Stimulated activated CD8-positive, alpha-beta memory T cell treated with anti-CD3 and anti-CD28 coated beads, Interleukin-15, amount 100 ng/mL, for 1 hour (primary cell): ENCODE measurements at places on chromosomes 1 and 21.

DNA sequence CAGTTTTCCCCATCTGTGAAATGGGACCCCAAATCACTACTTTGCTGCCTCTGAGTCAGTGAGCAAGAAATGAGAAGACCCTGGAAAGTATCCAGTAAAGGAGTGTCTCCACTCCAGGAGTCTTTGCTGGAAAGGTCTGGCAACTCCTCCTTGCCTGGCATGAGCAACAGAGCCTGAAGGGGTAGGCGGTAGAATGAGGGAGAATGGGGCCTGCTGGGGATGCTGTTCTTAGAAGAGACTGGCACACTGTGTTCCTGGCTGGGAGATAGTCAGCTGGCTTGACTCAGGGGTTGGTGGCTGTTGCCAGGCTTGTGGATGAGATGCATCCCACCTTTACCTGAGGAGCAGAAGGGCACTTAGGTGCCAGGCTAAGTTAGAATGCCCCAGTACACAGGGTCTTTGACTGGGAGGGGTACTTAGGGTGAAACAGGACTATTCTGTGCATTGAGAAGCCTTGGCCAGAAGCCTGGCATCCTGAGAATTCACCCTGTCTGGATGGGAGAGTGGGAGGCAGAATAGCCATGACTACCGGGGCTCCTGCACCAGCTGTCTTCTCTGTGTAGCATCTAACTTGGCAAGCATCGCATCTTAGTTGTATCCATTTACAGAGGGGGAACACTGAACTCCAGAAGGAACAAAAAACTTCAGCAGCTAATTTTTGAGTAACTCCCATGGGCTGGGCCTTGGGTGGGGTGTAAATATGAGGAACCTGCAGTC is 2.5 kb downstream of the MFSD2A start:
- no peak for DNase-seq

DNA sequence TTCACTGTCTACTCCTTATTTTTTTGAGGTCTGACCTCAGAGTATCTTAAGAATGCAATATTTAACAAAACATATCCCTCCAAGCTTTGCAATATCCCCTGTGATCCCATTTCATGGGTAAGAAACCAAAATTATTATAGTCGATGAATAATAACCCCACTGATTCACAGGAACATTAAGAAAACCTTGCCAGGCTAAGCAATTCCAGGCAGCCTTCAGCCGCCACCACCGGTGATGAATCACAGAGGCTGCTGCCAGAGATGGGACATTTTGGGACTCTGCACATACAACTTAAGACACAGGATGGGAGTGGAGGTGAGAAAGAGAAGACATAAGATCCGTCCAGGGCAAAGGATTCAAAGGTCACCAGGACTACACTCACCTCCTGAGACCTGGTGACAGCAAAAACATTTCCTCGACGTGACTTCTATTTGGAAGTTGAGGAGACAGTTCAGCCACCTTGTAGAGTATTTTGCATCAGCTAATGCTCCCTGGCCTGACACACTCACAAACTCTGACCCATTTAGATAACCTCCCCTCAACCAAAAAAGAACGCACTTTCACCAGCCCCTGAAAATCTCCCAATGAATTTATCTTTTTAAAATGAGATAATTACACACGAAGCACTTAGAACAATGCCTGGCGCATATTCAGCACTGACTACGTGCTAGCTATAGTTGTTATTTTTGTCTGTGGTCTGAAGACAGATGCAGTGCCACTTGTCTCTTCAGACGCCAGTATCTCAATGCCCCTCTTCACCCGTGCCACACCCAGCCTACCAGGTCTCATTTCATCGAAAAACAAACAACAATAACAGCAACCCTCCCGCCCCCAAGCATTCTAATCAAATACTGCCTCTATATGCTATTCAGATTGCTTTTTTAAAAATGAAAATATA is 17.8 kb upstream of the OVAAL start:
- no peak for DNase-seq

DNA sequence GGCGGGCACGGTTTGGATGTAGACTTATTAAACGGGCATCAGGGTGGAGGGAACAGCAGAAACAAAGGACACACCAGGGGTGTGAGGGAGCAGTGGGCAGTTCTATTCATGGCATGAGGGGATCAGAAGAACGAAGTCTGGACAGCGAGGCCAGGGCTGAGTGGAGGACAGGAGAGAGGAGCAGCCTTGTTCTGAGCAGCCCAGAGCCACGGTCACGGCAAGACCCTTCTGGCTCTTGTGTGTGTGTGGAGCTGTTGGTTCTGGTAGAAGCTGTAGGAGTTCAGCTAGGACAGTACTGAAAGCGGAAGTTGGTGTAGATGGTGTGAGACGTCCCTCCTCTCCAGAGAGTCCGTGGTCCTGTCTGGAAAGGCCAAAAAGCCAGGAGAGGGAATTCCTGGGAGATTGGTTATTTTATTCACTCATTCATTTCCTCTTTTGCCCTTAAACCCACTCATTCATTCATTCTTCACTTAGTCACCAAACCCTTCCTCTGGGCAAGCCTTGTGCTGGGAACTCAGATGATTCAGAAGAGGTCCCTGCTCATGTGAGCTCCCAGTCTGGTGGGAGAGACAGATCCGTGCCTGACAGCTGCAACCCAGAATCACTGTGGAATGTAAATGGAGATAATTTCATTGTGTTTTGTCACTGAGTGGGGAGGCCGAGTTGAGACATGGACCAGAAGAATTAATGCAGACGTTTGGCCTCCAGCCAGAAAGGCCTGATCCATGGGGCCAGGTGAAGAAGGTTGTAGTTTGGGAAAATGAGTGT is 4.1 kb upstream of the ACOT11 start:
- DNase-seq, result no peak

DNA sequence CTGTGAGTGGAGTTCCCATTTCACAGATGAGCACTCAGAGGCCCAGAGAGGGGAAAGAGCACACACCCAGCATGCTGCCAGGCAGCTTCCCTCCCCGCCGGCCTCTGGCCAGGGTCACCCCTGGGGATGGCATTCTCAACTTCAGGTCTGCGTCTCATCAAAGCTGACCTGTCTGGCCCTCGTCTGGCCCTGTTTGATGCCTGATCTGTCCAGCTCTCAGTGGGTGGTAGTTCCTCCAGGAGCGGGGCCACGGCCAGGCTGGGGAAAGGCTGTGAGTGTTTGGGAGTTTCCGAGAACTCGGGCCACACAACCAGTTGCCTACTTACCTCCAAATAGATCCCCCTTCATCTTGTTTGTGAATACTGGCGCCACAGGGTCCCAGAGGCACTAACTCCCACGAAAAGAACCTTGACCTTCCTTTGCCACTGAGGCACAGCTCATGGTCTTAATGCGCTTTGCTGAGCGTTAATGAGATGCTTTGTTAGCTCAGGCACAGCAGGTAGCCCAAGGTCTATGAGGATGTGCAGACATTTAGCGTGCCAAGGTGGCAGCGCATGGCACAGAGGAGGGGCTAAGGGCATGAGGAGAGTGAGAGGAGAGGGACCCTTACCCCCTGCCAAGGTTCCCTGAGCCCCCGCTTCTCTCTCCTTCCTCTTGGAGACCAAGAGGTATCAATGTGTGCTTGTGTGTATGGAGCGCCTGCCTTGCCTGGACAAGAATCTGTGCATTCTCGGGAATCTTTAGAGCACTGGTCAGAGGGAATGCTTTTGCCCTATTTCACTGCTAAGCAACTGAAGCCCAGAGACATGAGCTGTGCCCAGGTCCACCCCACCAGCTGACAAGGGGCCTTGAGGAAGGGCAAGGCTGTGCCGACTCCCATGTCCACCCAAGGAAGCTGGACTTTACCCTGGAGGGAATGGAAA is 61.2 kb downstream of the DISP3 start:
- no peak for DNase-seq

- no peak for DNase-seq
Measured at GRCh38 chr1:77015748-77016341, 148.6 kb downstream of the ST6GALNAC5 start.

DNA sequence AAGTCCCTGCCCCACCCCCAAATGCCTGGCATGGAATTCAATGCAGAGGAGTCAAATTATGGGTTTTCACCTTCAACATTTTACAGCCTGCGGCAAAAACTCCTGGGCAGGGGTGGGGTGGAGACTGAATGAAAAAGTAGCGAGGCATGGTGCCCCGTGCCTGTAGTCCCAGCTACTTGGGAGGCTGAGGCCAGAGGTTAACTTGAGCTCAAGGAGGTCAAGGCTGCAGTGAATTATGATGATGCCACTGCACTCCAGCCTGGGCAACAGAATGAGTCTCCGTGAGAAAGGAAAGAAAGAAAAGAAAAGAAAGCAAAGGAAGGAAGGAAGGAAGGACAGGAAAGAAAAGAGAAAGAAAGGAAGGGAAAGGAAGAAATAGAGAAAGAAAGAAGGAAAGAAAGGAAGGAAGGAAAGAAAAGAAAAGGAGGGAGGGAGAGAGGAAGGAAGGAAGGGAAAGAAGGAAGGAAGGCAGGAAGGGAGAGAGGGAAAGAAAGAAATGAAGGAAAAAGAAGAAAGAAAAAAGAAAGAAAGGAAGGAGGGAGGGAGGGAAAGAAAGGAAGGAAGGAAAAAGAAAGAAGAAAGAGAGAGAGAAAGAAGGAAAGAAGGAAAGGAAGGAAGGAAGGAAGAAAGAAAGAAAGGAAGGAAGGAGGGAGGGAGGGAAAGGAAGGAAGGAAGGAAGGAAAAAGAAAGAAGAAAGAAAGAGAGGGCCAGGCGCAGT is 11.1 kb downstream of the LEMD1 start:
- DNase-seq, result no peak
